ENCODE measurements at places on chromosomes 16 and 17.

DNA sequence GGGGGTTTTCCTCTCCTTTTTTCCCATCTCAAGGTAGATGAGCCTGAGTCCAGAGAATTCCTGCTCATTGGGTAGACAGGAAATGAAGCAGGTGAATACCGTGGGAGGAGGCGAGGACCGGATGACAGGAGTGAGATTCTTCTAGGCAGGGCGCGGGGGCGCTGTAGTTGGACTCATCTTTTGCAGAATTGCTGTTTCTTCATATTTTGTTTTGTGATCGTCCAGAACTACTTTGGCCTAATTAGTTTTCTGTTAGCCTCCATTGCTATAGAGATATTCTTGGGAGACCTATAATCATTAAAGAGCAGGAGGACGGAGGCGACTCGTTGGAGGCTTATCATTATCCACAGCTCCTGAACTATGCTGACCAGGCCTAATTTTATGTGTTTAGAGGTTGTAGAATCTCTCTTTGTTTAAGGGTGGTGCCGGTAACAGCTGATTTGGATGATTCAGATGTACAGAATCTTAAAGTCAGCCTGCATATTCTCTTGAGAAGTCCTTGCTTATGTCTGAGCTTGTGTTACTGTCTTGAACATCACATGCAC, 650 bp downstream of the ATP6V0A1 start:
- DNase-seq: peak; percentile 23

DNA sequence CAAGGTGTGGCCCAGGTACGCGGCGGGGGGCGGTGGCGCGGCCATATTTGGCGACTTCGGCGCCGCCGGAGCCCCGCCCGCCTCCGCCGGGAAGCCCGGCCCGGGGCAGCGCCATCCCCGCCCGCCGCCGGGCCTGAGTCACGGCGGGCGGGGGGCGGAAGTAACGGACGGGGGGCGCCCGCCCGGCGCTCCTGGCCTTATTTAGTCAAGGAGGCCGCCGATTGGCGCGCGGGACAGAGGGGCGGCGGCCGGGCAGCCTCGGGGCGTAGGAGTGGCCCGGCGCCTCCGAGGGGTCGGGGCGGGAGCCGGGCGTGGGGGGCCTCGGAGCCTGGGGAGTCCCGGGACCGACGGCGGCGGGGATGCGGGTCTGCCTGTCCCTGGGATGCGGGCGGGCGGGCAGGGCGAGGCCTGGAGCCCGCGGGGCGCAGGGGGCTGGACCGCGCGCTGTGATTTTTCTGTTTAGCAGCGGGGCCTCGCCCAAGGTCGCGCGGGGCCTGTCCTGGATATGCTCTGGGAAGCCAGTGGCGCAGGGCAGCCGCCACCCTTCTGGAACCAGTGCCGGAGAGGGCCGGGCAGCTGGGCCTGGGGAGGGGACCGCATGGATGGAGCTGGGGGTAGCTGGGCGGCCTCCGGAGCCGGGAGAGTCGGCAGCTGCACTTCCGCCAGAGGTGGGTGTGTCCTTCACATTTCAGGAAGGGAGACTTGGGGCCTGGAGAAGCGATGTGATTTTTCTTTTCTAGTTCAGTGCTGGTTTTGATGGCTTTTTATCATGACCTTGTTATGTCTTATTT, 2.3 kb upstream of the ACTG1 start:
- peak; percentile 84 for DNase-seq

GRCh38 chr17:17119106-17119505, 76.8 kb downstream of the MPRIP start:
- DNase-seq: no peak

- DNase-seq: no peak
These were observed 24.7 kb upstream of the KRT20 start for GRCh38 chr17:40909755-40910154.

DNA sequence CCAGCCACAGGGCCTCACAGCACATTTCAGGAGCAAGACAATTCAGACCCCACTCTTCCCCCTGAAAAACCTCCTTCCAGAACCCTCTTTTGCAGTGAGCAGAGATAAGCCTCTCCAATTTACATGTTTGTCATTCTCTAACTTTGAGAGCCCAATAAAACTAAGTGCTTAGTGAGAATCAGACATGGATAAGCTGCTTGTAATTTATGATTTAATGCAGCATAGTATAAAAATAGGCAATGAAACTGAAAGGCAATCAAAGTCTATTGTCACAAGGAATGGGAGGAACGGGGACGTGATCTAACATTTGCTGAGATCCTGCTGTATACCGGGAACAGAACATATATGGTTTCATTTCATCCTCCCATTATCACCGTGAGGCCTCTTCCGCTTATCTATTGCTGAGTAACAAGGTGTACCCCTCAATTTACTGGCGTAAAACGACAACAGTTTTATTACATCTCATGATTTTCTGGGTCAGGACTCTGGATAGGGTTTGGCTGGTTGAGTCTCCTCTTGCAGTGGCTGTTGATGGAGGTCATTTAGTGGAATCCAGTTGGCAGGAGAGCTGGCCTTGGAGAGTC, 597.4 kb downstream of the MAF start:
- DNase-seq: no peak

DNA sequence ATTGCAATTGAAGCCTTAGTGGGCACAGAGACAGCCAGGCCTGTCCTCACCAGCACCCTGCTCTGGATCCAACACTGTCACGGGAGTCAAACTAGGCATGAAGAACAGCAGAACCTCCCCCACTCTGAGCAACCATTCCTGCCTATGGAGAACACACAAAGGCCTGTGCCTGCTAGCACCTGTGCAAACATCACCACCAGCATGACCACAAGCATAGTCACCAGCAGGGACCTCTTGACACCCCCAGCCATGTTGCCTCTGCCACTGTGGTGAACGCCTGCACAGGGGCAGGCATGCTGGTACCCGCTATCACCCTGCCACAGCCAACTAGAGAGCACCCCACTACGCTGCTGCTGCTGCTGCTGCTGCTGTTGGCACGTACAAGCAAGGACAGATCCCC, 51.7 kb downstream of the CMC2 start:
- DNase-seq: no peak

DNA sequence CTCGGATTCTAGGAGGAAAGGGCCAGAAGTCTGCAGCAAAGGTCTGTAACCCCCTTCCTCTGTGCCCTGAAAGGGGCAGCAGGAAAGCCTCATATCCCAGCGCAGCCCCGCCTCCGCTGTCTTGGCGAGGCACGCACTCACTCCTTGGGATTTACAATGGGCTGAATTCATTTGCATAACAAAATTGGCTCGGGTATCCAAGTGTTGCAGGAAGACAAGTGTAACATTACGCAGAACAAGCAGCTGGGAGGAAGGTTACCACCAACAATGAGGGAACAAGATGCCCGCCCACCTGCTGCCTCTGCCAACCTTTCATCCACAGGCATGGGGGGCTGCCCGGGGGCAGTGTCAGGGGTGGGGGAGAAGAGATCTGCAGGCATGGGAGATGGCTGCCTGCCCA, 130.4 kb downstream of the MRM1 start:
- no peak for DNase-seq

GRCh38 chr17:2905696-2906501, 109.7 kb downstream of the RAP1GAP2 start:
- DNase-seq: no peak

GRCh38 chr17:60823515-60823914, 145.9 kb downstream of the BCAS3 start:
- no peak for DNase-seq

- DNase-seq: no peak
These were observed 218.5 kb upstream of the GSE1 start for GRCh38 chr16:85394456-85395206.

- no peak for DNase-seq
These were observed 8.8 kb downstream of the CENPX start for GRCh38 chr17:82013772-82014321.

GRCh38 chr17:63542218-63542545, 8.1 kb upstream of the DCAF7 start:
- DNase-seq: no peak

DNA sequence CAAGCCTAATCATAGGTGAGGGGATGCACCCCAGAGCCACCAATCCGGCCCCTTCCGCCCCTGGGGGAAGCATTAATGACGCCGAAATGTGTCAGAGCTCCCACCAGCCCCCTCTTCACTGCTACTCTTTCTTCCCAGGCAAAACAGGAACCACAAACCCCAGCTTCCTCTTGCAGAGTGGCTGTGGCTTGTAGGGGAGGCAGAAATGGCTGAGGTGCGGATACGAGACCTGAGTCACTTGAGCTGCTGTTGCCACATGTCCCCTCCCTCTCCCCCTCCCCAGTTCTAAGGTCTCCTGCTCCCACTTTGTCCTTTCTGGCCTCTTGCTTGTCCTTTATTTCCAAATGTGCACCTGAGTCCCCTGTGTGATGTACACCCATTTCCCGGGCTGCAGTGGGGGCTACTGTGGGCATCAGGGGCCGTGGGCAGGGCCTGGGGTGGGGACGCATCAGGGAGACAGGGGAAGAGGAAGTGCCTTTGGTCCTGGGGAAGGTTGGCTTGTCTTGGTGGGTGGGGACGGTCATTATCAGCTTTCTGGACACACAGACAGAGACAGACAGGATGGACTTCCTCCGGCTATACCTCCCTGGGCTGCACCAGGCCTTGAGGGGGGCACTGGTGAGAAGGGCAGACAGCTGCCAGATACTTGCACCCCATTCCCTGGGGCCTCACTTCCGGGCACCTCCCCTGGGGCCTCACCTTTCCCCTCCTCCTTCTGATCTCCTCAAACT, at the start of gene APOBR:
TSS of gene APOBR (plus strand) at position 523 of the 731 bp plus-strand sequence. CDS start at position 562, 39 bp downstream.
- DNase-seq: peak; percentile 94

- peak; percentile 81 for DNase-seq
These were observed 13.1 kb upstream of the MSI2 start for GRCh38 chr17:57243171-57243622.

DNA sequence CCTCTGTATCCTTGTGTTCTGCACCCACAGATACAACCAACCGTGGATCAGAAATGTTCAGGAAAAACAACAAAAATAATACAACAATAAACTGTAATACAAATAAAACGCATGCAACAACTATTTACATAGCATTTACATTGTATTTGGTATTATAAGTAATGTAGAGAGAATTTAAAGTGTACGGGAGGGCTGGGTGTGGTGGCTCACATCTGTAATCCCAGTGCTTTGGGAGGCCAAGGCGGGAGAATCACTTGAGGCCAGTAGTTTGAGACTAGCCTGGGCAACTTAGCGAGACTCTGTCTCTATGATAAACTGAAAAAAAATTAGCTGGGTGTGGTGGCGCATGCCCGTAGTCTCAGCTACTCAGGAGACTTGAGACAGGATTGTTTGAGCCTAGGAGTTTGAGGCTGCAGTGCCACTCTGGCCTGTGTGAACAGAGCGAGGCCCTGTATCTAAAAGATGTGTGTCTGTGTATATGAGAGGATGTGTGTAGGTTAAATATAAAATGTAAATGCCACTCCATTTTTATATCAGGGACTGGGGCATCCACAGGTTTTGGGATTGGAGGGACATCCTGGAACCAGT, 13.3 kb downstream of the SEC14L1 start:
- no peak for DNase-seq

DNA sequence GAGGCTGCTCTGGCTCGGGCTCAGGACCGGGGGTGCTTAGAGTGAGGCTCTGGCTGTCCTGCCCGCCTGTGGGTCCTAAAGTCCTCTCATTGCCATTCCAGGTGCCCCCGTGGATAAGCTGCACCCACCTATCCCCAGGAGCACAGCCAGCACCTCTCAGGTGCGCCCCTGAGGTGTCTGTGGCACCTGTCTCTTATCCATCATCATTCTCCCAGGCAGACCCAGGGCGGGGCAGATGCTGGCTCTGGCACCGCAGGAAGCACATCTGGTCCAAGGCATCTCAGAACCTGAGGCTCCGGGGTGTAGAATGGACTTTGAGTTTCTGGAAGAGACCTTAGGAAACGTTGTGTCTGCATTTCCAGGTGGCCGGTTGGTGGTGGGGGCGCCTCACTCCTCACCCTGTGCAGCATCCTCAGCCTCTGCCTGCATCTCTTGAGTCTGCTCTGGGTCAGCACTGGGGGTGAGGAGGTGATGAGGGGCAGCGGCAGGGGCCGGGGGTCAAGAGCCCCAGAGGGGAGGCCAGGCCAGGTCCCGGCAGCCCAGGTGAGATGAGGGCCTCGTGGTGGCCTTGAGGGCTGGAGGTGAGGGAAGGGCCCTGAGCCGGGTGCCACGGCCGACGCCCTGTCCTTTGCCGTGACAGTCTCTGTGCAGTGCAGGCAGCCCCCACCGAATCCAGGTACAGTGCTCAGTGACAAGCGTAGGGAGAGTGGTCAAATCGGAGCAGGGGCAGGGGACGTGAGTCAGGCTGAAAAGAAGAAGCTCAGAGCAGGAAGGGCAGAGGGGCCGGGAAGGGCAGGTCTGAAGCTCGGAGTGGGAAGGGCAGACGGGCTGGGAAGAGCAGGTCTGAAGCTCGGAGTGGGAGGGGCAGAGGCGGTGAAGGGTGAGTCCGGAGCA, 173.5 kb downstream of the NPIPB11 start:
- no peak for DNase-seq

DNA sequence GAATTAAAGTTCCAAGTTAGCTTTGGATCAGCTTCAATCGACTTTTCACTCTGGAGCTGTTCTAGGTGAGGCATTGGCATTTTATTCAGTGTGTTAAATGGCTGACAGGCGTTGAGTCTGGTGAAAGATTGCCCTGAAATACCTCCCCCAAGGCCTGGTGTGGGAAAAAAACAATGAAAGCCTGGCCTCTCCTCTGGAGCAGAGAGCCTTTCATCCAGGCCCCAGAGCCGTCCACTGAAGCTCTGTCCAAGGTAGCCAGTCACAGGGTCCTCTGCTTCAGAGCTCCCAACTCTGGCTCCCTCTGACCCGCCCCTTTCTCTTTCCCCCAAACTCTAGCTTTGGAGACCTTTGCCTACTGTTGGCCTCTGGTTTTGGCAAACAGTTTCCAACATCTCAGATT, 123.6 kb upstream of the CRHR1 start:
- DNase-seq: no peak

Data from activated CD4-positive, alpha-beta T cell treated with anti-CD3 and anti-CD28 coated beads, Interleukin-2, Interleukin-6, amounts not matched to agents 100 ng/mL and 50 ng/mL, durations not matched to agents 16 hours and 8 hours (primary cell).